ENCODE measurements at places on chromosomes 6 and 20.
A peak's percentile ranks its signal among the peaks of the same experiment; 100 is the strongest.

DNA sequence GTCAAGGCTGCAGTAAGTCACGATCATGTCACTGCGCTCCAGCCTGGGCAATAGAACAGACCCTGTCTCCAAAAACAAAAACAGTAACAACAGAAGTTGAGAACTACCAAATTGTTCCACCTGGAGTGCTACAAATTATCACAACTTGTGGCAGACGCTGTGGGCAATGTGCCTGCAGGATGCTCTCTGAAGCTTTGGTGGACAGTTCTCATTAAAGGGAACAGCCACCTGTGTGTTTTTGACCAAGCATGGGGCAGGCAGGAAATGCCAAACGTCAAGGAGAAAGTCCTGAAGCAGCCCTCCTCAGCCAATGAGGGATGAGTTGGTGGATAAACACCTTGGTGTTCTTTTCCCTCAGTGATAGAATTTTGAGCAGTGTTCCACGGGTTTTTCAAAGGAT is 15.8 kb downstream of the COX4I2 start:
- DNase-seq = no peak

DNA sequence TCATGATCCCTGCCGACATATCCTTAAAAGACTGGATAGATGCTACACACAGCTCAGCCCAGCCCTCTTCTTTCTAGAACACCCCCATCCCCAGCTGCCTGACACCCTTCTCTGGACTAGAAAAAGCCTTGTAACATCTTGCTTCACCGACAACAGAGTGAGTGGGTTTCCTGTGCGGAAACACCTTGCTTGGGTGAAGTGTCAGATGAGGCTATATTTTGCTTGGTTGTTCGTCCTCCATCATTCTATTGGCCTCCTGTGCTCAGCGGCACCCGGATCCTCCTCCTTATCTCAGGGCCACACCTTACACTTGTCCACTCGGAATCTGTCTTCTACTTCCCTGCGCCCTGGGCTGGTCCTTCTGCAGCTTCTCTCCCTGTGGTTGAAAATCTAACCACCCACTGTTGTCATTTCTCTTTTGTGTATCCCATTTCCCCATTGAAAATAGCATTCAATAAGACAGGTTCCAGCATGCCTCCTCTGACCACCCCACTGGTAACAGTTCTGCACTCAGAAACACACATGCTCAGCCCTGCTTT is 101.3 kb upstream of the MLN start:
- DNase-seq = no peak

GRCh38 chr20:59055302-59055701 is 12.7 kb upstream of the PRELID3B start:
- peak; percentile 48 for DNase-seq

DNA sequence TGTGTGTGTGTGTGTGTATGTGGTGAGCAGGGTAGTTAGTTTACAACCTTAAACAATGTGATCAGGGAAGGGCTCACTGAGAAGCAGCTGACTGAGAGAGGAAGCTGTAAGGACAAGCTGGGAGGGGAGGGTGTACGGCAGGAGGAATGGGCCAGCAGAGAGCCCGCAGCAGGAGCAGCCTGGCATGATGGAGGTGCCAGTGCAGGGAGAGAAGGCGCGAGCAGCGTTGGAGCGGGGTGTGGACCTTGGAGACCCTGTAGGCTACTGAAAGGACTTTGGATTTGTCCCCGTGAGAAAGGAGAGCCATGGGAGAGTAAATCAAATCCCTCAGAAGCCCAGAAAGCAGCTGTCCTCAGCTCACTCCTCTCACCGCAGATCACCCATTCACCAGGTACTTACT is 18.5 kb downstream of the FAM209B start:
- DNase-seq = no peak

DNA sequence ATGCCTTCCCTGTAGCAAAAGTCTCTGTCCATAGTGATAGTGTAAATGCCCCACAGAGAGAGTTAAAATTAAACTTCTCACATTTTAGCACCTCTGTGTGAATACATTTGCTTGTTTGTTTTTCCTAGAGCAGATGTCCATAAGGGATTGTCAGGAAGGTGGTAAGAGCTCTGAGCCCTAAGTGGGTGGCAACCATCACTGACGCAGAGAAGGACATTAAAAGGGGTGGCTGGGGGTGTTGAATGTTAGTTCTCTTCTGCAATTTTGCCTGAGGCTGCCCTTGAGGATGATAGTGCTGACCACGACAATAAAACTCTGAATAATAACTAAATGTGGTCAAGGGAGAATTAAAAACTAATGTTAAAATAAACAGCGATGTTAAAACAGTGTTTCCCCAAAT is 174.3 kb upstream of the ID4 start:
- no peak for DNase-seq

DNA sequence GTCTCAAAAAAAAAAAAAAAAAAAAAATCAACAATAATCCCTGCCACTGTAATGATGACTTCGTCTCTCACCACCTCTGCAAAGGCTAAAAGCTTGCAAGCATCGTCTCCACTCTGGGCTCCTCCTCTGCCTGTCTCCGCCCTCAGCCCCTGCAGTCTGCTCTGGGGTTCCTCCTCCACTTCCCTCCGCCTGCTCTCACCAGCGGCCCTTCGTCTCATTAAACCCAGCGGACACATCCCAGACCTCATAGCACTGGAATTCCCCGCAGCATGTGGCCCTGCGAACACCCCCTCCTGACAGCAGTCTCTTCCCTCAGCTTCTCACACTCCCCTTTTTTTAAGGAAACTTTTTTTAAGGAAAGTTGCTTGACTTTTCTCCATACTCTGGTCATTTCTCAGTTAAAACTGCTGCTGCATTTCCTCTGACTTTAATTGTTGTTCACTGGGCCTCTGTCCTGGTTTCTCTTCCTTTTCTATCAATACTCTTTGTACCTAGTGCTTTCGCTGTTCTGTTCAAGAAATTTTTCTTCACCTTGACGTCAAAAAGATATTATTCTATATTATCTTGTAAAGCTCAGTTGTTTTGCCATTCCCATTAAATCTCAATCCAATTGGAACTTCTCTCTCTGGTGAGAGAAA is 70.9 kb upstream of the PLEKHG1 start:
- DNase-seq = no peak

- DNase-seq = no peak
These were observed 95.1 kb upstream of the PTPN1 start for GRCh38 chr20:50415021-50415515.

DNA sequence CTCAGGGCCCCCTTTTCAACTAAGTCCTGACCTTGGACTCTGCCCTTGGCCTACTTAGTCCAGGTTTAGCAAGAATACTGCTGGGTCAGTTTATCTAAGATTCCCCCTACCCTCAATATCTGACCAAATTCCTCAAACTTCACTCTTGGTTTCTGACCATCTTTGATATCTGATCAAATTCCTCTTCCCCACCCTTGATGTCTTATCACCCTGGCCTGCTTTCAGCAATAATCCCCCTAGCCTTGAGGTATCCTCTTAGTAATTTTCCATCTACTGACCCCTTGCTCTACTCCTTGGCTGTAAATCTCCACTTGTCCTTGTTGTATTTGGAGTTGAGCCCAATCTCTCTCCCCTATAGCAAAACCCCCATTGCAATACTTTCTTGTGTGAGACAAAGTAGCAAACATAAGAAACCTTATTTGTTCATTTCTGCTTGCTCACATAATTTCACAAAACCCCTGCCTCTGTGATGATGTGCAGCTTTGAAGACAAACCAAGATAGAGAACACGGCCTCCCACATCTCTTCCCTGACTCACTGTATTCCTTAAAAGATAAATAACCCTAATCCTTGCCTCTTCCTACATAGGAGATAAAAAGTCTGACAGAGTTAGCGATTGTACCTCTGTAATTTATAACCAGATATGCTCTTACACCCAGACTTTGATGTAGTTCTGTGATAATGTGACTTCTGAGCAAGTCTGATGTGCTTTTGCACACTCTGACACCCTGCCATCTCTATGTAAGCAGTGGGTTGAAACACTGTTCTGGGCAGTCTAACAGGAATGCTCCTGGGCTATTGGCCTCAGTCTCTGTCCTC is 13.8 kb upstream of the IYD start:
- peak; percentile 93 for DNase-seq

Data from amniotic epithelial cell (primary cell).